ENCODE measurements at places on chromosomes 3 and 15. TPM values are rescaled to one million over a fixed set of nuclear protein-coding genes. Genes with fewer than 3 reads are reported as not detected.

LMAN1L gene
- total RNA-seq: 0.27 TPM

DNA sequence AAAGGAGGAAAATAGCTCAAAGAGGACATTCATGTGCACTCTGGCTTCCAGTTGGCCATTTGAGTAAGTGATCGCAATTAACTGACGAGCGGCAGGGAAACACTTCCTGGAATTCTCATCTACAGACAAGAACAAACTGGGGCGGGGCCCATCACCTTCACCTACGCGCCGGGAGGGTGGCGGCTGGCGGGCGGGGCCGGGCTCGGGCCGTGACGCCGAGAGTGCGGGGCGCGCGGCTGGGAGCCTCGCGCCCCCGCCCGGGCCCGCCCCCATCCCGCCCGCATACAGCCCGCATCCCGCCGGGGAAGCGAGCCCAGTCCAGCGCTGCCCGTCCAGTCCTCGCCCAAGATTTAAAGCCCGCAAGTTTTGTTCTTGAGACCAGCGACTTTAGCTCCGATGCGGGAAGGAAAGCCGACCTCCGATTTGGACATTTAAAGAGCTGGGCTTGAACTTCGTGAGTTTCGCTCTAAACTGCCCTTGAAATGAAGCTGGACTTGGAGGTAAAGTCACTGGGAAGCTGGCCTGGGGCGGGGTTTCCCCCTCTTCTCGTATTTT is at the start of gene B3GNT5:
TSS of gene B3GNT5 (plus strand) at position 281 of the 555 bp plus-strand sequence. CDS start 16,546 bp downstream, outside the sequence.
- peak; percentile 23 for DNase-seq

DNA sequence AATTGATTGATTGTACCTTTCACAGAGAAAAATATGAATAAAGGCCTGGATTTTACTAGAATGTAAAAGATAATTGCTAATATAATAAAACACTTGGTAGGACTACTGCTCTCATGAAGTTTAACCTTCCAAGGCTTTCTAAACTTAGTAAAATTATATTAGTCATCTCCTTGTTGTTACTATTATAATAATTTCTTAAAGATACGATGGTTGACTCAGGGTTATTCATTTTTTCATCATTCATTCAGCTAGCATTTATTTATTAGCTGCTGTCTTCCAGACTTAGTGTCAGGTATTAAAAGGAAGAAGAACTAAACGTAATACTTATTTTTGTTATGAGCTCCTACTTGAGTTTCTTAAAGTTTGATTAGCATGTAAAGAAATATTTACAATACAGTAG is 771.6 kb upstream of the NR2F2 start:
- no peak for DNase-seq

- no peak for DNase-seq
Measured at GRCh38 chr15:49494842-49495241, 71.8 kb downstream of the FGF7 start.

DNA sequence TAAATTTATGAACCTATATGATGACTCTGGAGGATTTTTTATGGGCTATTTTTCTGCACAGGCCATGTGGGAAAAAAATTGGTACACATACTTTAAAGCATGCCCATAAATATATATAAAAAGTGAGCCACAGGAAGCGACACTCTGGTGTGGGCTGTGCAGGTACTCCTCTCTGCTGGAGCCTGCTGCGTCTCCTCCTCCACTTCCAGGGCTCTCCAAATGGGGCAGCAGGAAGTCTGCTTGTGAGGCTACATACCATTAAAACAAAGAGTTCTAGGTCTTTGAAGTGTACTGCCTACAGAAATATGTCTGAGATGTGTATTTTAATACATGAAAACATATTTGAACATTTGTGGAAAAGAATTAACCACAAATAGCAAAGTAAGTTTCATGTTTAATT is 135.1 kb downstream of the CTNNB1 start:
- no peak for DNase-seq

- DNase-seq: no peak
Measured at GRCh38 chr3:72441284-72441994, 406.8 kb downstream of the SHQ1 start.

GRCh38 chr3:197592361-197593045 is 36.7 kb upstream of the BDH1 start:
- no peak for DNase-seq

- no peak for DNase-seq
Measured at GRCh38 chr3:9167222-9167621, 82.2 kb downstream of the SRGAP3 start.

DNA sequence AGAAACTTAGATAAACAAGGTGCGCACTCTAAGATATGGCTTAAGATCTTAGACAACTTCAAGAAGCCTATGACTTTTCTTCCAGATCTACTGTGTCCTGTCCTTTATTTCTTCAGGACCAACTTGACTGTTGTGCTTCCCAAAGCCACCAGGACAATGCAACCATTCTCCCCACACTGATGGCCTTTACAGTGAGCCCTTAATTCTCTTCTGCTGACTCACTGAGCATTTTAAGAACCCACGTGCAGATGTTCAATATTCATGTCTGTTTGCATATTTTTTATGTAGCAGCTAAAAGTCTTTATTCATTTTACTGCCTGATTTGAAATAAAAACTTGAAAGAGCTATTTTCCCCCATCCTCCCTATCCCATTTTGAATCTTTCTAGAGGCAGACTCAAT is 103.3 kb upstream of the SLC2A2 start:
- no peak for DNase-seq

GRCh38 chr3:166498446-166498845 is 661.2 kb upstream of the BCHE start:
- DNase-seq: no peak

Data from CD8-positive, alpha-beta memory T cell (primary cell).